Bladder microvascular endothelial cell (primary cell): ENCODE measurements at places on chromosomes 12 and 14. TPM values are rescaled to one million over a fixed set of nuclear protein-coding genes. Genes with fewer than 3 reads are reported as not detected.

THAP2 gene
- total RNA-seq: 1.6 and 4.1 TPM in 2 replicates

CFAP251 gene
- 1.1 and 5.9 TPM in 2 replicates for total RNA-seq

SLC17A8 gene
- not detected in 2 replicates for total RNA-seq

LRP6 gene
- total RNA-seq: 20.7 and 57.2 TPM in 2 replicates

FAM216A gene
- total RNA-seq: 6.8 and 10.9 TPM in 2 replicates

AQP2 gene
- not detected in 2 replicates for total RNA-seq

PLBD1 gene
- total RNA-seq: 0.38 and 1.3 TPM in 2 replicates

CIPC gene
- total RNA-seq: 8.3 and 12.8 TPM in 2 replicates

AMHR2 gene
- not detected in 2 replicates for total RNA-seq

NOXRED1 gene
- 0.16 and 0.25 TPM in 2 replicates for total RNA-seq

RBP5 gene
- 0.32 and 0.38 TPM in 2 replicates for total RNA-seq

SLC6A12 gene
- total RNA-seq: 0.06 and 0.16 TPM in 2 replicates

PTCSC3 gene
- total RNA-seq: not detected in 2 replicates

CCDC59 gene
- total RNA-seq: 35.0 and 41.7 TPM in 2 replicates

ATG101 gene
- 70.1 and 82.4 TPM in 2 replicates for total RNA-seq

PRIMA1 gene
- not detected in 2 replicates for total RNA-seq

ADIPOR2 gene
- total RNA-seq: 55.0 and 59.9 TPM in 2 replicates

TEX52 gene
- total RNA-seq: not detected in 2 replicates

CKAP4 gene
- total RNA-seq: 50.2 and 92.3 TPM in 2 replicates

TAS2R13 gene
- total RNA-seq: 0.65 and 3.3 TPM in 2 replicates

LTA4H gene
- total RNA-seq: 67.2 and 69.0 TPM in 2 replicates

PIWIL1 gene
- total RNA-seq: not detected in 2 replicates

PTHLH gene
- total RNA-seq: 0.25 TPM in 1 of 2 replicates, not detected in the other

C12orf43 gene
- 18.3 and 24.5 TPM in 2 replicates for total RNA-seq

SLC7A7 gene
- total RNA-seq: 6.2 and 6.9 TPM in 2 replicates

PTGER2 gene
- under 0.01 and 0.06 TPM in 2 replicates for total RNA-seq

TAS2R43 gene
- total RNA-seq: 4.0 TPM in 1 of 2 replicates, not detected in the other

BCL11B gene
- total RNA-seq: under 0.01 TPM in 2 replicates

RD3L gene
- not detected in 2 replicates for total RNA-seq

ANO4 gene
- total RNA-seq: 0.16 and 0.94 TPM in 2 replicates

SETD3 gene
- total RNA-seq: 44.0 and 53.7 TPM in 2 replicates

NOVA1 gene
- 0.32 and 1.6 TPM in 2 replicates for total RNA-seq

GPR132 gene
- under 0.01 TPM in 2 replicates for total RNA-seq

ACTR10 gene
- 31.4 and 41.9 TPM in 2 replicates for total RNA-seq

GNB3 gene
- 0.44 TPM in 1 of 2 replicates, not detected in the other for total RNA-seq

ERBB3 gene
- total RNA-seq: 0.63 TPM in 1 of 2 replicates, not detected in the other
